ENCODE measurements at places on chromosomes 3 and 15.

DNA sequence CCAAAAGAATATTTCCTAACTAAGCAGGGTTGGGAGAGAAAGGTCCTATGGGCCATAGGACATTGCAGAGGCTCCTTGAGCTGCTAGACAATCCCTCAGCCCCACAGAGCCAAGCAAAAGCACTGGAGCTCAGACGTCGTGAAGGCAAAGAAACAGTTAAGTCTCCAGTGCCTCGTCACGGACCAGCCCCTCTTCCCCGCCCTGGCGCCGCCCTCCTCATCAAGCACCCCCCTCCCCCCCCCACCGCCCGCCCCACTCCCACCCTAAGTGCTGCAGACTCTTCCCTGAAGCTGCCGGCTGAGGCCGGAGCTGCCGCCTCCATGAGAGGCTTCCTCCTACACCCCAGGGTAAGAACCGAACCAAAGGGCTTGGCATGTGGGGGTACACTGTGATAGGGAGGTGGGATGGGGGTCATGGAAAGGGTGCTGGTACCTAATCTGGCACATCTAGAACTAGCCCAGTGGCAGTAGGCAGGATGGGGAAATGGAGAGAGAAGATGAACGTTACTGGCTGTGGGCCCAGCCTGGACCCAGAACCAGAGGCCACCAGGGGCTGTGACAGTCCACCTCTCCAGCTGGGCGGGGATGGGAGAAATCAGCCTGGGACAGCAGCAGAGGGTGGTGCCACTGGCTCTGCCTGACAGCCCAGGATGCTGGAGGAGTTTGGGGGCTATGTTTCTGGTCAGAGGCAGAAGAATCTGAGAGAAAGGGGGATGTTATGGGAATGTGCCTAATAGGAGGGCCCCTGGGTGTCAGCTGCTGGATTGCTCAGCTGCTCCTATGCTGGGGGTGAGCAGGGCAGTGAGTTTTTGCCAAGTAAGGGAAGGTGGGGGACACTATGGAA lies at the start of gene MAP1A:
TSS of gene MAP1A (plus strand) at position 255 of the 843 bp plus-strand sequence. CDS start 3,866 bp downstream, outside the sequence.
- DNase-seq, result no peak

DNA sequence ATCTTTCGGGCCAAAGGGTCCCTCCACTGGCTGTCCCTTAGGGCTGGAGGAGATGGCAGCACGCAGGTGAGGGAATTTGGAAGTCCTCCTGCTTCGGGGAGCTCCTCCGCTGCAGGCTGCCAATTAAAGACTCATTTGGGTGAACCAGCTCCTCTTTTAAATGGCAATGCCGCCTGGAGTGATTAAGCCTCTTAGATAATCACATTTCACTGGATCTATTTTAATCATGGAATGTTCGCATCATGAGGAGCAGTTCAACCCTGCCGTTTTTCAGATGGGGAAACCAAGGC lies 117.9 kb downstream of the LIPC start:
- no peak for DNase-seq

DNA sequence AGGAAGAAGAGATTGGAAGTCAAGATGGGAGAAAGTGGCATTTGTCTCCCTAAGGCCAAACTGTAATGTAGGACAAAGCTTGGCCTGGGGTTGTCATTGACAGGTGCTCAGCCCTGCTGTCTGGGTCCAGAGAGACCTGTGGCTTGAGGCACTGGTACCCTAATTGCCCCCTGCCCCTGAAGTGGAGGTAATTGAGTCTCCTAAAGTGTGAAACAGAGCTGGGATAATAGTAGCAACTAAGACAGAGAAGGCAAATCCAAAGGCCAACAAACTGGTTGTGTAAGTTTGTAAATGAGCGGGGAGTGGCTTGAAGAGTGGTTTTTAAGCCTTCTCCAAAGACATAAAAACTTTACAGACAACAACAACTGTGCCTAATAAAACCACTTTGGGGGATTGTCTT lies 264.2 kb upstream of the ROPN1 start:
- no peak for DNase-seq

- DNase-seq, result no peak
Measured at GRCh38 chr3:115251509-115251908, 104.4 kb upstream of the ZBTB20 start.

DNA sequence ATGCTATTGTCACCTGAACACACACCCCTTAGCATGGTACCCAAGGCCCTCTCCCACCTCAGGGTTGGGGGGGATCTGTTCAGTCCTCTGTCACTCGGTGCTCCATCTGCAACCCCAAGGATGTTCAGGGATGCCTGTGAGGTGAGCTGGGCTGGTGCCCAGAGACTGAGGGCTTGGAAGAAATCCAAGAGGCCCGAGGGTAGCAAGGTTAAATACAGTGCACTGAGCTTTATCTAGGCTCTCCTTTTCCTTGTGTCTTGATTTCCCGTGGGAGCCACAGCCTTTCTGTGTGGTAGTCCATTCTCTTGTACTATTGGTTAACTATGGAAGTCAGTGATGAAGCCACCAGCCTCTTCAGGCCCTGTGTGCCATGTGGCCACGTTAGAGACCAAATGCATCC lies 18.7 kb upstream of the WNT5A start:
- no peak for DNase-seq

- DNase-seq, result no peak
Measured at GRCh38 chr3:175941352-175941751, 1082.2 kb downstream of the NAALADL2 start.

DNA sequence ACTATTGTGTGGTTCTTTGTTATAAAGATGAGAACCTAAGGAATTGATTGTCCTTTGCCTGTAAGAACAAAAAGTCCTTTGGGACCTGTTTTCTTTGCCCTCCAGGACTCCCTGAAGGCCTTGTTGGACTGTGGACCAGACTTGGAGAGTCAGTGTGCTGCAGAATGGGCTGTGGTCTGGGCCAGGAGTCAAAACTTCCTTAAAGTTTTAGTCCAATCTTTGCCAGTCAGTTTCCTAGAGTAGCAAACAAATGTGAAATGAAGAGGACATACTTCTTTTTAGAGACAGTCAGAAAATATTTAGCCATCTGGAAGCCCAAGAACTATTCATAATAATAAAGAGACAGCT lies 45.4 kb downstream of the PDE8A start:
- no peak for DNase-seq

Data from GM04503 (cell line).